ENCODE measurements at places on chromosomes 16 and 17. TPM values are rescaled to one million over a fixed set of nuclear protein-coding genes. Genes with fewer than 3 reads are reported as not detected.

GRCh38 chr17:1546292-1546922, 16.2 kb downstream of the PITPNA start:
- DNase-seq, result no peak
- H3K4me1 ChIP-seq, result peaks cover 27% of the 10 kb centered on the region
- no peak overlapping the region for H3K4me3 ChIP-seq
- H3K27ac ChIP-seq, result no peak overlapping the region

- no peaks in the 10 kb centered on the region for H3K36me3 ChIP-seq
- no peaks in the 10 kb centered on the region for H3K4me1 ChIP-seq
- DNase-seq, result no peak
- H3K4me3 ChIP-seq, result no peak overlapping the region
Observed at GRCh38 chr16:19384656-19385055, 33.0 kb upstream of the TMC5 start.

ESRP2 gene
- 133 TPM for total RNA-seq

DNA sequence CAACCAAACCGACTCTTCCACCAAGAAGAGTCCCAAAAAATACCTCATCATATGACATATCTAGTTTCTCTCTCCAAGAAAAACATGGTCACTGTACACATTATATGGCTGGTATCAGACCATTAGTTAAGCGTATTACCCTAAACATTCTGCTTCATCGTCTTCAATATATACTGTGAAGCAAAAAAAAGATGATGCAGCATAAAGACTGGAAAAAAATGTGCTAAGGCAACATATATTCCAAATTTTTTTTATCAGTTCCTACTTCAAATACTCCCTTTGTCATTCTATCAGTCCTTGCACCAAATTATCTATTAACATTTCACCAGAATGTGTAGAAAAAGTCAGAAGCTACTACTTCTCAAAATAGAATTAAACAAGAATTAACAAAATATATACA, 42.9 kb downstream of the STX8 start:
- no peaks in the 10 kb centered on the region for H3K36me3 ChIP-seq
- no peaks in the 10 kb centered on the region for H3K4me1 ChIP-seq
- H3K4me3 ChIP-seq, result no peak overlapping the region
- H3K27ac ChIP-seq, result no peak overlapping the region

- H3K4me1 ChIP-seq, result peaks cover 16% of the 10 kb centered on the region
- H3K27me3 ChIP-seq, result no peaks in the 10 kb centered on the region
- H3K27ac ChIP-seq, result peak within 1 kb of the TSS; percentile 81
- DNase-seq, result peak; percentile 91
- H3K36me3 ChIP-seq, result no peaks in the 10 kb centered on the region
Observed at GRCh38 chr17:42193969-42194899, at the start of gene GHDC. TSS of gene GHDC (minus strand) at chr17:42194494. CDS start at chr17:42193581, 913 bp downstream.

- DNase-seq, result no peak
- H3K27ac ChIP-seq, result no peak overlapping the region
- no peaks in the 10 kb centered on the region for H3K4me1 ChIP-seq
- no peak overlapping the region for H3K4me3 ChIP-seq
- no peaks in the 10 kb centered on the region for H3K36me3 ChIP-seq
- peaks cover 71% of the 10 kb centered on the region for H3K27me3 ChIP-seq
Observed at GRCh38 chr16:86072328-86073102, 173.6 kb downstream of the IRF8 start.

GRCh38 chr16:17414421-17414820, 56.3 kb downstream of the XYLT1 start:
- no peak for DNase-seq
- no peaks in the 10 kb centered on the region for H3K36me3 ChIP-seq
- no peaks in the 10 kb centered on the region for H3K4me1 ChIP-seq
- H3K27ac ChIP-seq, result no peak overlapping the region
- H3K27me3 ChIP-seq, result no peaks in the 10 kb centered on the region

DNA sequence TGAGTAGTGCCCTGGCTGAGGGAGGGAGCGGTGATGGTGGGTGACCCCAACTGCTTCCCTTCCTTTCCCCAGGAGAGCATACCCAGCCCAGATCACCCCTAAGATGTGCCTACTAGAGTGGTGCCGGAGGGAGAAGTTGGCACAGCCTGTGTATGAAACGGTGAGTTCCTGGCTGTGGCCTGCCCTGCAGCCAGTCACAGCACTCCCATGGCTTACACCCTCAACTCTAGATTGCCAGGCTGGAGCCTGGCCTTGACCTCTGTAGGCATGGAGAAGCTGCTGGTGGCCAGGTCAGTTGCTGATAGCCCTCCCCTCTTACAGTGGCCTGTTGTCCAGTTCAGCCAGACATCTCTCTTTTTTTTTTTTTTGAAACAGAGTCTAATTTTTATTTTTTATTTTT, 8.6 kb upstream of the NFATC3 start:
- no peak overlapping the region for H3K27ac ChIP-seq
- H3K36me3 ChIP-seq, result peaks cover 52% of the 10 kb centered on the region
- H3K4me3 ChIP-seq, result no peak overlapping the region
